NCI-H345 (cell line): ENCODE measurements at places on chromosomes 1 and 21.

GRCh38 chr1:154436433-154436832, 31.3 kb downstream of the IL6R start:
- DNase-seq = no peak

DNA sequence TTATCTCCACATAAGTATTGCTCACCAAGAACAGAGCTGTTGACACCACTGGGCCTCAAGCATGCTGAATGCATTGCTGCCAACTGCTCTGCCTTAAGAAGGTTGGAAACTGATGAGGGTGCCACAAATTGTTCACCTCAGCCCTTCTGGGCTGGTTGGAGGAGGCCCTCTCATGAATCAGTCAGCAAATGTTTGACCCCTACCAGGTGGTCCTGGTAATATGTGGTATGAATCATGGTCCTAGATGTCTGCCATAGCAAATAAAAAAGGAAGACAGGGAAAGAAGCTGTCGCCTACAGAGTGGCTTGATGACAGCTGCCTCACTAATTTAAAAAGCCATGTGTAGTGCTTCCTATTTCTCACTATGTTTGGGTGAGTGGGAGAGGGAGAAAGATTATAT, 12.2 kb downstream of the SPATA46 start:
- no peak for DNase-seq

DNA sequence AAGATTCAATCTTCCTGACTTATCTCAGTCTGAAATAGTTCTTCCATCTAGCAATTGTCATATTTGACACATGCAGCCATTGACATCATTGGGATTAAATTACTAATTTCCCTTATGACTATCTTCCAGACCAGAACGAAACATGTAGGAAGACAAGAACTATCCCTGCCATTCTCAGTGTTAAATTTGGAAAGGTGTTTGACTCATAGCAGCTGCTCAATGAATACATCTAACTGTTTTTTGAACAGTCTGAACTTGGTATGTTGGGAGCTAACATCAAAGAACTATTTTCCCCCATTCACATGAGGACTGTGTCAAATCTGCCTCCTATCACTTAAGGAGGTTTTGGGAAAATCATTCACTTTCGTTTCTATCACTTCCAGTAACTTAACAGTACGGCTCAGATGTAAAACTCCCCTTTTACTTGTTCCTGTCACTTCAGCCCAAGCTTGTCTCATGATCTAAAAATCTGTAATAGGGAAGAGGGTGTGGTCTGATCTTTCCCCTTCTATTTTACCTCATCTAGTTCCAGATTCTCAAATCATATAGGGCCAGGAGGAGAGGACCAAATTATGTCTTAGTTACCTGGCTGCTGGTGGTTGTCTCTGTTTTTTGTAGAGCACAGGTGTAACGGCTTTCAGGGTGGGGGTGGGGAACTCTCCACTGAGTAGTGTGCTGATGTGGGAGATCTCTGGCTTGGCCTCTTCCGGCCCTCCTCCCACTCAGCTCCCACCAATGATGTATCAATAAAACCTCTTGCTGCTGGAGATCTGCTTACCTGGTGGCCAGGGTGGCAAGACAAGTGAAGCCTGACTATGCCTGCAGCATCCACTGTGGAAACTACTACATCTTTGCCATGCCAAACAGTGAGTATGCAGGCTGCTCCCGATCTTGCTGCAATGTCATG, 26.2 kb upstream of the SLAMF1 start:
- DNase-seq = peak; percentile 13

DNA sequence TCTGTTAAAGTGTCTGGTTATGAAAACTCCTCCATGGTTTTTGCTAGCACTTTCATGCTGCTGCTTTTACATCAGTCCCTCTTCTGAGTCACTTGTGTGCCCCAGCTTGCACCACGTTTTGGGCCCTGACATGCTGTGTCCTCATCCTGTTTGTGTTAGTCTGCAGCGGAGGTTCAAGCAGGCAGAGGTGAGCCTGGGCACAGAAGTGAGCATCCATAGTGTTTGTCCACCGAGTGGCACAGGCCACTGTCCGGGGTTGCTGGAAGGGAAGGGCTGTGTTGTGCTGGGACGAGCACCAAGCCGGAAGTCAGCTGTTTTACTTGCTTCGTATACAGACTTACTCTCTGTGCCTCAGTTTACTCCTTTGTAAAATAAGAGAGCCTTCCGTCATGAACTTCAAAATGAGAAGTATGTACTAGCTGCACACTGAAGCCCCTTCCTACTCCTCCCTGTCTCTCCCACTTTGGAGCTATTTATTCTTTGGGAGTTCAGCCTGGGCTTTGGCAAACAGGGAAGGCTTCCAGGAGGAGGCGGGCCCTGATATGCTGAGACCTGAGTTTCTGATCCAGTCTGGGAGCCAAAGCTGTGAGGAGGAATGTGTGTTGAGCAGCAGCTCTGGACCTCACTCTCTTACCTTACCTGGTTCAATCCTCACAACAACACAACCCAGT, 10.7 kb upstream of the LAPTM5 start:
- no peak for DNase-seq

GRCh38 chr1:74463333-74463988, 49.0 kb downstream of the LRRC53 start:
- no peak for DNase-seq

DNA sequence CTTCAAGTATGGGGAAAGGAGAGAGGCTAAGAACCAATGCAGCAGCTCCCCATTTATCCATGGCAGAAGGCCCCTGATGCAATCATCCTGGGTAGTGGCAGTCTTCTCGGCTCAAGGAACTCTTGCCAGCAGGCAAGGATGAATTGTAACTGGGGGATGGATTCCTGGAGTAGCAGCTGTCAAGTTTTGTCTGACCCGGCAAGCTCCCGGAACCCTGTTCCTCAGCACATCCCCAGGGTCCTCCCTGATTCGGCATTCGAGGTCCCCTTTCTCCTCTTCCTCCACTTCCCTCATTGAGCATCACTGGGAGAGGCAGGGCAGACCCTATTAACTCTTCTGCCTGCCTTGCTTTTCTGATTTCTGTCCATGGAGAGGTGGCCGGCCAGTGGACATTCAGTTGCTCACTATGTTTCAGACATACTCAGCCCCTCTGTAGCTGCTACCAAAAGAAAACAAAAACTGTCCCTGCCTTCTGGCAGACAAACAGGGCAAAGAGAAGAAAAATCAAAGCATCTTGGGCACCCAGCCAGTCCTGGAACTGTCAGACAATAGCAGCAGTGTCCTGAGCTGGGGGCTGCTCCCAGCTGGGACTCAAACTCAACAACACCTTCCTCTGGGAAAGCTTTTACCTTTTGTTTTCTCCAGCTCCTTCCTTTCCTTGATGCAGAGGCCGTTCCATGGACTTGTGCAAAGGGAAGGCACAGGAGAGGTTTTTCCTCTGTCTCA, 5.6 kb upstream of the PTCH2 start:
- no peak for DNase-seq

DNA sequence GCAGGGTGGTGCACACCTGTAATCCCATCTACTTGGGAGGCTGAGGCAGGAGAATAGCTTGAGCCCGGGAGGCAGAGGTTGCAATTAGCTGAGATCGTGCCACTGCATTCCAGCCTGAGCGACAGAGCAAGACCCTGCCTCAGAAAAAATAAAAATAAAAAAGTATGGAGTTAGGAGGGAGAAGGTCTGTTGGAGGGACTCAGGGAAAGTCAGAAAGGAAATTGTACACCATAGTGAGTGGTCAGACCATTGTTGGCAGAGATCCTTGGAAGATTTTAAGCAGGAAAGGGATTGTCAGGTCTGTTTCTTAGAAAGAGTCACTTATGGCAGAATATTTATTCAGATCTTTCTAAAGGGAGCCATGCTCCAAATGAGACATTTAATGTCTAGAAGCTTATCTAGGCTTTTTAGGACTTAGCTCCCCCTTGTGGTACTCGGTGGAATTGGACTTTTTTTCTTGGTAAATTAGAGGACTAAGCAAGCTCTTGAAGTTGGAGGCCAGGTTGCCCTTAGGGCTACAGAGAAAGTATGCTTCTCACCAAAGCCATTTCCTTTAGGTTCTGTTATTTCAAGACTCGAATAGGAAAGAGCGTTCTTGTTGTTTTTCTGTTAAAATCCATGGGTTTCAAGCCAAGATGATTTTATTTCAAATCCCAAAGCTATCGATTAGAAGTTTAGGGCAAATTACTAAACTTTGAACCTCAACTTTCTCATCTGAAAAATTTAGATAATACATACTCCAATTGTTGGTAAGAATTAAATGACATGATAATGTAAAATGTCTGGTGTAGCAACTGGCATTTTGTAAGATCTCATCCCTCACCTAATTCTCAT, 16.5 kb downstream of the MIA3 start:
- DNase-seq = peak; percentile 88

DNA sequence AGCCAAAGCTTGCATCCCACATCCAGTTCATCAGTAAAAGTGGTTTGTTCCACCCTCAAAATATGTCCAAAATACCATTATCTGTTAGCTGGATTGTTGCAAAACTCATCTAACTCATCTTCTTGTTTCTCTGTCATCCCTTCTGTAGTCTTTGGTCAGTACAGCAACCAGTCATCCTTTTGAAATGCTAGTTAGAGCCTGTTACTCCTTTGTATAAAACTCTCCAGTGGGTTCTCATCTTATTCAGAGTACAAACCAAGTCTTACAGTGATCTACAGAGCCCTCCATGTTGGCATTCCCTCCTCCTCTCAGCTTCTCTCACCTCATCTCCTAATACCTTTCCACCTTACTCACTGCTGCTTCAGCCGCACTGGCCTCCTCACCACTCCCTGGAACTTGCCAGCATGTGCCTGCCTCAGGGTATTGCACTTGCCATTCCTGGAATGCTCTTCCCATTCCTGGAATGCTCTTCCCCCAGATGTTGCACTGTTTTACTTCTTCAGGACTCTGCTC, 70.6 kb downstream of the LAMC1 start:
- no peak for DNase-seq

- no peak for DNase-seq
Observed at GRCh38 chr1:2983706-2984398, 37.4 kb upstream of the ACTRT2 start.

GRCh38 chr1:244114892-244115291, 63.8 kb downstream of the ZBTB18 start:
- no peak for DNase-seq

DNA sequence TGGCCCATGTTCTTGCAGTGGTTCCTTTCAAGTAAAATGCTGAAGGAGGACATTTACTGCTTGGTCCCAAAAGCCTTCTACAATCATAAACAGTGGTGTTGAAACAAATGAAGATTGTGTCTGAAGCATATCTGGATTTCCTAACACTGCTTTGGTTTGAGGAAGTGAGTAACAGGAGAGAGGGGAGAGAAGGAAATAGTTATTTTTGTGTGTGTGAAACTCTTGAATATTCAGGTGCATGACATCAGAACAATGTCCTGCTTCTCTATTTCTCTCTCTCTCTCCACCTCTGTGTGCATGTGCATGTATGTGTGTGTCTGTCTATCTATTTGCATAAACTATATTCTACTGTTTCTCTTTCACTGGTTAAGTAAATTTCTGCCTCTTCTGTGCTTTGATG, 61.4 kb upstream of the TNFSF18 start:
- no peak for DNase-seq

GRCh38 chr1:86119214-86119764, 37.3 kb downstream of the COL24A1 start:
- no peak for DNase-seq

GRCh38 chr1:56525489-56526041, 53.8 kb downstream of the PLPP3 start:
- DNase-seq = no peak

DNA sequence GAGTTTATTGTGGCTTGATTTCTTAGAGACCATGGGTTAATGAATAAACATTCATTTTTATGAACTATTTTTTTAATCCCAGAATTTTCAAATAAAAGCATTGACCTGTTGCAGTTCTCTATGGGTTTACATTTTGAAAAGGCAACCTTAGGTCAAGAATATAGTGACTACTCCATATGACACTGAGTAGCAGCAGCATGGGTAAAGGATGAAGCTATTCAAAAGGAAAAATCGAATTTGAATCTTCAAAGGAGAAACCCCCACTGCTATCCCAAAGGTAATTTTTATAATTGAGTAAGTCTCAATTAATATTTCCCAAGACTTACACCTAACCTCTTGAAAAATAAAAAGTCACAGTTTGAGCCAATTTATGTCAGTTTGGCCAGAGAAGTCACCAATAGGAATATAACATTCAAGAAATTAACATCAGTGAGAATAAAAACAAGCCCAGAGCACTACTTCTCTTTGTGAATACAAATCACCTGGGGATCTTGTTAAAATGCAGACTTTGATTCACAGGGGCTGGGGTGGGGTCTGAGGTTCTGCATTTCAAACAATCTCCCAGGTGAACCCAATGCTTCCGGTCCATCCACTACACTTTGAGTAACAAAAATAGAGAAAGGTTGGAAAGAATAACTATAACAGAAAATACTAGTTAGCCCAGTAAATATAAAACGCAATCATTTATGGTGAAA, 39.8 kb downstream of the USP1 start:
- no peak for DNase-seq

DNA sequence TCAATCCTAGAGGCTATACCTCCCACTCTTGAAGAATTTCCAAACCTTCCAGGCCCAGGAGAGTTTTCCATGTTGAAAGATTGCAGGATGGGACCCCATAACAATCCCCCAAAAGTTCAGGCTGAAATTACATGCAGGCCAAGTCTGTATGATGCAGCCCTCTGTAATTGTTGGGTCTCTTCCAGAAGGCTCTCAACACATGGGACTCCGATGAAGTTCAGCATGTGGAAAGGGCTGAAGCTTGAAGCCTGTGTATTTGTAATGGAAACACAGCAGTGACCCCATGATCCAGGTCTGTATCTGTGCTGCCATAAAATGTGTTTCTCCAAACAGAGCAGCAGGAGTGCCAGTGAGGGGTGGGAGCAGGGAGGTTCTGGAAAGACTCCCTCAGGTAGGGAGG, 202.5 kb upstream of the LYPLAL1 start:
- DNase-seq = no peak

GRCh38 chr1:28507646-28508434, 2.0 kb downstream of the RCC1 start:
- DNase-seq = no peak

DNA sequence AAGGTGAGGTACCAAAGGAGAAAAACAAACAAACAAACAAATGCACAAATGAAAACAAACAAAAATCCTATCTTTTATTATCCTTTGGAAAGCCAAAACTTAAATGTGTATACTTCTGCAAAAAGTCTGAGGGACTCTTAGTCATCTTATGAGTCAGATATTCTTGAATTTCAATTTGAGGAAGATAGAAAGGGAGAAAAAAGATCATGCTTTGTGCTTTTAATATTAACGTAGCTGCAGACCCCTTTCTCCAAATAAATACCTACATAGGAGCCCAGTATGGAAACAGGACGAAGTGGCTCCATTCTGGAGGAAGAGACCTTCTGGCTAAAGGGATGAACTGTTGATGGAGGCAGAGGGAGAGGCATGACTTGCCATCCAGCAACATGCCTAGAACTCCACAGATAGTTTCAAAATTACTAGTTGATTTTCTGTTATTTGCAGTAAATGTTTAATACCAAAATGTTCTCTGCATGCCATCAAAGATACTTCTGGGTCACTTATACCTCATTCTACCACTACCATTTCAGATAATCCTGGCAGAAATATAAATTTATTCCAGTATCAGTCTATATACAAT, 25.4 kb downstream of the NUP210L start:
- DNase-seq = no peak

- DNase-seq = no peak
Observed at GRCh38 chr1:2239384-2239985, 11.4 kb downstream of the SKI start.
